Bone marrow (tissue), 2 donors: ENCODE measurements at places on chromosomes 16 and 17.

GRCh38 chr16:24571096-24571495 is 31.7 kb downstream of the RBBP6 start:
- DNase-seq = no peak

- DNase-seq = no peak
Measured at GRCh38 chr16:87658564-87659225, 56.4 kb downstream of the JPH3 start.

- peak; percentile 75 for DNase-seq
Measured at GRCh38 chr17:412211-413015, 59.8 kb upstream of the RPH3AL start.

DNA sequence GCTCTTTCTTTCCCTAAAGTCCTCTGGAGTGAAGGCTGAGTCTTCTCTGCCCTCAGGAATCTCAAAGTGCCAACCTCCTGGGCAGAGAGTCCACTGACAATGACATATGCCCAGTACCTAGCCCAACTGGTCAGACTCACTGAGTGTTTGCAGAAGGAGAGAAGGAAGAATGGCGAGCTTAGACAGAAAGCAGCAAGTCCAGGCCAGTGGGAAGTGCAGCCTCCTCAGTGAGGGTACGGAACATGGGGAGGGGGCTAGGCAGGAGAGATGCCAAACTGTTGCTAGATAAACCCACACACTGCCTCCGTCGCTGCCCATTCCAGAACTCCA is 678 bp downstream of the EXOC7 start:
- DNase-seq = no peak

GRCh38 chr17:31843070-31843745 is 15.8 kb downstream of the COPRS start:
- DNase-seq = no peak

DNA sequence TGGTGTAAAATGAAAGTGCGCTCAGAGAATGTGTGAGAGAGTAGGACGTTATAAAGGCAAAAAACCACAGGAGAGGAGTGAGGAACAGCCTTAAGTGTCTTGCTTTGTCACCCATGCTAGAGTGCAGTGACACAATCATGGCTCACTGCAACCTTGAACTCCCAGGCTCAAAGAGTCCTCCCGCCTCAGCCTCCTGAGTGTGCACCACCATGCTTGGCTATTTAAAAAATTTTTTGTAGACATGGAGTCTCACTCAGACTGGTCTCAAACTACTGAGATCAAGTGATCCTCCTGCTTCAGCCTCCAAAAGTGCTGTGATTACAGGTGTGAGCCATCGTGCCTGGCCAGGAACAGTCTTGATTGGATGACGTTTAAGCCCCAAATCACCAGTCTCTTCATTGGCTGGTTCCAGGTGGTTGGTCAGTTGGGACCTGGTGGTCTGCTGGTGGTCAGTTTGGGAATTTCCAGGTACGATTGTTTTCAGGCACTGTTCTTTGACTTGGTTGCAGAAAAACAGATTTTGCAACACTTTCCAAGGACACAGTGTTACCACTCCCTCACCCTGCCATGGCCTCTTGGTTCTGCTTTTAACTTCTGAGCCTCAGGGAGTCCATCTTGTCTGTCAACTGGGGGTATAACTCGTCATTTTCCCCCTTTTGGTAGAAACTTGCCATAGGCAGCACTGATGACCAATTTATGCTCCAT is 21.2 kb downstream of the DHODH start:
- DNase-seq = no peak

DNA sequence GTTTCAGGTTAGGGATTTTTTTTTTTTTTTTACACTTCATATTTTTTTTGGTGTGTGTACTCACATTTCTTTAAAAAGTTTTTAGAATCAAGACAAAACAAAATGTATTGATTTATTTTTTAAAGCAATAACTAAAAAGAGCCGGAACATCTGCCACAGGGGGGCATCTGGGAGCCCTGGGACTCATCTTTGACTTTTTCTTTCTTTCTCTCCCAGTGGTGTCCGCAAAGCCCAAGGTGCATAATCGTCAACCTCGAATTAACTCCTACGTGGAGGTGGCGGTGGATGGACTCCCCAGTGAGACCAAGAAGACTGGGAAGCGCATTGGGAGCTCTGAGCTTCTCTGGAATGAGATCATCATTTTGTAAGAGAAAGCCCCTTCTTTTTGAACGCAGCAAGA is 36.3 kb downstream of the WWP2 start:
- DNase-seq = no peak

DNA sequence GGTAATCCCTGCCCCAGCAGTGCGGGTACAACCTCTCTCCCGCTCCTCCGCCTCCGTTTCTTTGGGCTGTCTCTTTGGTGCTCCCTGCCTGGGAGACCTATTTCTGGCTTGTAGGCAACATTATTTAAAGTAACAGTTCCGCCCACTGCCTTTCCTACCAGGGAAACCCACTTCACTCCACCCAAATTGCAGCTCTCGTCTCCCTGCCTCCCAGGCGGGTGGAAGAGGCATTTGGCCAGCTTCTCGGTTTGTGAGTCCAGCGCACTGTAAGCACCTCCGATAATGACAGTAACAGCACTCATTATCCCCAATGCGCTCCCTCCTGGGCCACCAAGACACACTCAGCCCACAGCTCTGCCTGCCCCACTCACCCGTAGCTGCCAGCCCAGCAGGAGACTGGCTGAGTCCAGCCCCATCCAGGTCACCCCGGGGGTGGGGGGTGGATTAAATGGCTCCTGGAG is 165.1 kb upstream of the CDC42EP4 start:
- no peak for DNase-seq

DNA sequence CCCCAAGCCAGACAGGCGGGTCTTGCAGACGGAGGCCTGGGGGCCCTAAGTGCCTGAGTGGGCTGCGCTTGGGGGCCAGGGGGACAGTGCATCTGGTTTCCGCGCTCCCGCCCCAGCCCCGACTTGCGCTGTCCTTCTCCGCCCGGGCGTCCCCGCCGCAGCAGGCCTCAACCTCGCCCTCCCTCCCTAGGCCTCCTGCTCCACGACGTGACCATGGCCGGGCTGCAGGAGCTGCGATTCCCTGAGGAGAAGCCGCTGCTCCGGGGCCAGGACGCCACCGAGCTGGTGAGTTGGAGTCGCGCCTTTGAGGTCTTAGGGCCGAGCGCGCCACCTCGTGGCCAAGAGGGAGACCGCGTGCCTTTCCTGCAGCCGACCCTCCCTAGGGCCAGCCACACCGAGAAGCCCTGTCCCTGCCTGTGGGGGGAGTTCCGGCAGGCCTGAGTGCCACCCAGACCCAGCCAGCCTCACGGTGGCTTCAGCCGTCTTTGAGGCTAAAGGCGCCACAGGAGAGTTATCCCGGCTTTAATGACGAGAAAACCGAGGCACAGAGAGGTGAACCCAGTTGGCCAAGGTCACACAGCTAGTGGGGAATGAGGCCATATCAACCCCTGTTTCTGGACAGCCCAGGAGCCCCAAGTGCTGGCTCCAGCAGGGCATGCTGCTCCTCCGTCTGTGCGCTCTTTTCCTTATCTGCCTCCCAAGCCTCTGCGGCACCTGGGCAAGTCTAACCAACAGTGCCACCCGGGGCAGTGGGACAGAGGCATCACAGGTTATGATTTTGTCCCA is 12.2 kb upstream of the NDRG4 start:
- DNase-seq = peak; percentile 12
